Testis (tissue), 5 donors: ENCODE measurements at places on chromosomes 3 and 15. TPM values are rescaled to one million over a fixed set of nuclear protein-coding genes. Genes with fewer than 3 reads are reported as not detected.

Gene SMCO1
- 0.24 TPM for total RNA-seq

- DNase-seq = no peak
These were observed 24.9 kb downstream of the CX3CR1 start for GRCh38 chr3:39254806-39255449.

Gene OR5AC2
- not detected for total RNA-seq

Gene SAMD7
- not detected for total RNA-seq

- no peak for DNase-seq
These were observed 16.0 kb upstream of the MYO1E start for GRCh38 chr15:59388670-59389069.

Gene PPIB
- 302 TPM for total RNA-seq

Gene KIF9
- 37.2 TPM for total RNA-seq

Gene ALDH1A2
- 71.2 TPM for total RNA-seq

Gene TMEM207
- total RNA-seq = 1.6 TPM

Gene TLR9
- total RNA-seq = 0.25 TPM

- DNase-seq = no peak
These were observed 2.7 kb upstream of the C2CD4A start for GRCh38 chr15:62063825-62064635.

DNA sequence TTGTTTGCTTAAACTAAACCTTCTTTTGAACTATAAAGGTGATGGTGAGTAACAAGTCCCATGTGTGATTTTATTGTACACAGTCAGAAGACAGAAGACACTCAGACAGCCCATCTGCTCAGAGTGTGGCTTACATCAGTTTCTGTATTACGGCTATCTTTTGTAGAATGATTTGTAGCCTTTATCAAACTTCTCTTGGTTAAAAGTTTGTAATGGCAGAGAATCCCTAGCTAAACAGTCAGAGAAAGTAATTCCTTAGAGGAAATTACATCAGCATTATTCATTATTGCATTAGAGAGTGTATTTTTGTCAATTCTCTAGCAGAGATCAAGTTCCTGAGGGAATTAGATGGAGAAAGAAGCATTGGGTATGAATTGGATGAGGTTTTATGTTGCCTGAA lies 500.8 kb downstream of the CNTN4 start:
- DNase-seq = no peak

DNA sequence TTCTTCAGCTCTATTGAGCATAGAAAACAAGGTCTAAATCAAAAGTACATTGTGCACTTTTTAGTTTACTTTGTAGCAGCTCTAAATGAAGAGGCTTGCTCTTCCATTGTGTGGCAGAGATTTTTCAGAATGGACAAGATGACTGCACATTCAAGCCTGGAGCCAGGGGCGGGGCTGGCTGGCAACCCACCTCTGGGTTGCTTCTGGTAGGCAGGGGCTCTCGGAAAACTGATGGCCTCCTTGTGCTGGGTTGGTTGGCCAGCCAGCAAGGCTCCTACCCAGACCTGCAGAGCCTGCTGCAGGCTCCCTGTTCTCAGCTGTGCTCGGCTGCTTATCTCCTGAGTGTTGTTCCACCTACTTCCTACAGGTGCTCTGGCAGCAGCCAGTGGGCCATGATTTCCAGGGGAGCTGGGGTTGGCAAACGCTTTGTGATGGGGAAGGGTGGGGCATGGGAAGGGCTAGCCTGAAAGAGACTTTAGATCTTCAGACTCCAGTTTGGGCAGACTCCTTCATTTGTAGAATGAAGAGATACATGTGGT lies 8.8 kb downstream of the BSN start:
- peak; percentile 28 for DNase-seq

DNA sequence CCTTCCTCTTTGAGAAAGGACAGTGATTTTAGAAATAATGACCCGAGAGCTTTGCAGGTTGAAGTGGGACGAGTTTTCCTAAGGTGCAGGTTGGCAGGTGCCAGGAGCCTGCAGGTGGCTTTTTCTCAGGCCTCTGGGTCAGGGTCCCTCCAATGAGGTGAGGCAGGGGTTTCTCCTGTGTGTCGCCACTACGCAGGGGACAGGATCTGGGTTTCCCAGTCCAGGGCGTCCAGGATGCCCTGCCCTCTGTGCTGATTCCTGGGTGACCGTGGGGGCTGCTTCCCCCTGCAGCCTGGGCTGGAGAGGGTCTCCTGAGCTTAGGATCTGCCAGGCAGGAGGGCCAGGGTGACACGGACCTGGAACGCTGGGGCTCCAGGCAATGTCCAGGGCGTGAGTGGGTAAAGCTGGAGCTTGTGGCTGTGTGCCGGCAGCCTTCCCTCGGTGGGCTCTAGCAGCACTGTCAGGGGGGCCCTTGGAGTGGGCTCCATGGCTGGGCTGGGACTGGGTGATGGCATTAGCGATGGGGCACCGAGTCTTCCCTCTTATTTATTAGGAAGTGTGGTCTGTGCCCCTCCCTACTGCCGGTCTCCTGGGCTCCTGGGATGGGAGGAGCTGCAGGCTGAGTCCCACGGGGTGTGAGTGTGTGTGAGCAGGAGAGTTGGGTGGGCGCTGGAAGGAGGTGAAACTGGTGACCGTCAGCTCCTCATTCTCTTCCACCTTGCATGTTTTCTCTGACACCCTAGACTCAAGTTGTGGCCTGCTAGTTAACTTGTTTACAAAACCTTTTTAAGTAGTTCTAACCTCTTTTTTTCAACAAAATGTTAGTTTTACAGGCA lies 1.8 kb downstream of the APBA2 start:
- no peak for DNase-seq

DNA sequence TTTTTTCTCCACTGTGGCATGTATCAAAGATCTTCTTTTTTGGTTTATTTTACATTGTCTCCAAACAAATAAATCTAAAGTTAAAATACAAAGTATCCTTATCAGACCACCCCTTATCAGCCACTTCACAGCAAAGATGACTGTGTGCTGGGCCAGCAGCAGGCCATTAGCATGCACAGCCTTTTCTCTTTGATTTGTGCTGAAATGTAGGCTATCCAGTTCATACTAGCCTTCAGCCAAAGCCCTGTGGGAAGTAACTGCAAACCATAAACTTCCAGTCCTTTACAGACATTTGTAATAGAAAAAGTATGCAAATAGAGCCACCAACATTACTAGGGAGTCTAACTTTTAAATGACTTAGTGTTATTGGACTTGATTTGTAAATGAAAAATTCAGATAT lies 816.3 kb downstream of the FHIT start:
- DNase-seq = peak; percentile 49

Gene TP63
- total RNA-seq = 10.5 TPM

DNA sequence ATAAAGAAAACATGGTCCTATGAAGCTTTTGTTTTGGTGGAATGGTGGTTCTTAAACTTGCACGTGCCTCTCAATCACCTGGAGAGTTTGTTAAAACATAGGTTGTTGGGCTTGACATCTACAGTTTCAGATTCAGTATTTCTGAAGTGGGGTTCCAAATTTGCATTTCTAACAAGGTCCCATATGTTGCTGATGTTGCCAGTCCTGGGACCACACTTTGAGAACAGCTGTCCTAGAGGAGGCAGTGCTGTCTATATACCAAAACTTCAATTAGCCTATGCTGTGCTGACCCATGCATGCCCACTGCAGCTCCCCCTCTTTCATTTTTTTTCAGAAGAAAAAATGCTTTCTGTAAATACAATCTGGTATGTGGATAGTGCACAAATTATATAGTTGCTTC lies 31.3 kb downstream of the ALCAM start:
- no peak for DNase-seq

DNA sequence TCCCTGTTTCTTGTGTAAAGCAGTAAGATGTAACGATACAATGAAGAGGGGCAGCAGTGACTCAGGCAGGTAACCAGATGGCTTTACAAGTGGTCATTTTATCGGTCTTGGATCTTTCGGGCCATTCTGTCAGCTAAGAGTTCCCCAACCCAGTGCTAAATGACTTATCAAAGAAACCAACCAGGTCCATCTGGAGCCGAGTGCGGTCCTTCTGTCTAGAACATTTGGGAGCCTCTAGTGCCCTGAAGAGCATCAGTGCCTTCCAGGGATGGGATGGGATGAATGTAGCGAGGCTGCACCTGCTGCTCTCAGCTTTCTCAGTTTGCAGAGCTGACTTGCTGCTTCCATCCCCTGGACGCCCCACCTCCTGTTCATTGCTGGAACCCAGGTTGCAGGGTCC lies 131.7 kb upstream of the AGBL1 start:
- no peak for DNase-seq

Gene OSTN
- not detected for total RNA-seq

GRCh38 chr3:138434875-138435772 lies 708 bp downstream of the ESYT3 start:
- no peak for DNase-seq

GRCh38 chr15:85785887-85786780 lies 8.6 kb downstream of the KLHL25 start:
- peak; percentile 76 for DNase-seq

GRCh38 chr3:120506828-120507774 lies 56.3 kb upstream of the FSTL1 start:
- peak; percentile 43 for DNase-seq

GRCh38 chr3:194150252-194150934 lies 14.4 kb downstream of the HES1 start:
- DNase-seq = no peak

Gene ZNF80
- total RNA-seq = 0.74 TPM

Gene KNG1
- 0.31 TPM for total RNA-seq

Gene SCAP
- total RNA-seq = 276 TPM

DNA sequence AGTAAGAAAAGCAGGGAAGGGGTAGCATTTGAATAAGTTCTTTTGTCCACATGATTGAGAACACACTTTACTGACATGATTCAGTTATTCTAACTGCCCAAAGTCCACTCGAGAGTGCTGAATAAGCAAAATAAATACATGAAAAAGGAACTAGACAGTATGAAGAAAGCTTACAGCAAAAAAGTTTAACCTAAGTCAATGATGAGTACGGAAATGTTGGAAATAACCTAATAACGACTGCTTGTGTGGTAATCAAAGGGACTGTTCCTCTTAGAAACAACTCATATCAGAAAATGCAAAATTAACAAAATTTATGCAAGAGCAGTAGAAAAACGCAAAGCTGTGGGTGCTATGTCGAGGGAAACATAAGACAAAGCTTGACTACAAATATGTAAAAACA lies 36.6 kb downstream of the DMXL2 start:
- no peak for DNase-seq

DNA sequence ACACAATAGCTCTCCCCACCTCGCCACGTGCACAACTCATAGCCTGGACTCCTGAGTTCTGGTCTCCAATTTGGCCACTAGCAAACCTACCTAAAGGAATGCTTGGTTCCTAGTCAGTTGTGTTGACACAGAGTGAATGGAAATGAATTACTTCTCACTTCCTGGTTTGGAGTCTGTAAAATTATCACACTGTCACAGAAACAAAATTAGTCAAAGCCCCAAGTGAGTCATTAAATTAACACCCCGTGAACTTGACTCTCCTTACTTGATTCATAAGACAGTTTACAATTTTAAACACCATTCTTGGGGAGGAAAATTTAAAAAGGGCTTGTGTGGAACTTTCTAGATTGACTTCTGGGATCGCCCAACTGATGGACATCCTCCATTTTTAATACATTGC lies 276.2 kb upstream of the CTNNB1 start:
- no peak for DNase-seq

Gene MB21D2
- 29.2 TPM for total RNA-seq

- no peak for DNase-seq
These were observed 9.0 kb downstream of the TMEM43 start for GRCh38 chr3:14133876-14134275.

- no peak for DNase-seq
These were observed 78.6 kb downstream of the ADAMTS7 start for GRCh38 chr15:78732634-78733033.

- no peak for DNase-seq
These were observed 247.3 kb upstream of the CHRM5 start for GRCh38 chr15:33720952-33721351.

DNA sequence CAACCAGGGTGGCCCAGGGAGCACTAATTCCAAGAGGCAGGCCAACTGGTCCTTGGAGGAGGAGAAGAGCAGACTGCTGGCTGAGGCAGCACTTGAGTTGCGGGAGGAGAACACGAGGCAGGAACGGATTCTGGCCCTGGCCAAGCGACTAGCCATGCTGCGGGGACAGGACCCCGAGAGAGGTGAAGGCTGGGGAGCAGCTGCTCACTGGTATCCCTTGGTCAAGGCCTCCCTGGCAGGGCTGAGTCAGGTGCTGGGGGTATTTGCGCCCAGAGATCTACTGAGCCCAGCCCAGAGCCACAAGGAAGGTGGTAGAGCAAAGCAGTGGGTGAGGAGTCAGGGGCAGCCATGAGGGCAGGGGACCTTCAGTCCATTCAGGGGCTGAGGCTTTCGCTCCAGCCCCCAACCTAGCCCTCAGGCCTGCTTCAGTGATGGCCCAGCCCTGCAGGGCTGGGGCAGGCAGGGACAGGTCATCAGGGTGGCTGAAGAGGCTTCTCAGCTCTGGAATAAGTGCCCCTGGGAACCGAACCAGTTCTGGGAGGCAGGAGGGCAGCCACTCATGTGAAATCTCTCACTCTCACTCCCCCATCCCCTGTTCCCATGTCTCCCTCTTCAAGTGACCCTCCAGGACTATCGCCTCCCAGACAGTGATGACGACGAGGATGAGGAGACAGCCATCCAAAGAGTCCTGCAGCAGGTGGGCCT lies 5.6 kb upstream of the DNAJC17 start:
- DNase-seq = no peak

DNA sequence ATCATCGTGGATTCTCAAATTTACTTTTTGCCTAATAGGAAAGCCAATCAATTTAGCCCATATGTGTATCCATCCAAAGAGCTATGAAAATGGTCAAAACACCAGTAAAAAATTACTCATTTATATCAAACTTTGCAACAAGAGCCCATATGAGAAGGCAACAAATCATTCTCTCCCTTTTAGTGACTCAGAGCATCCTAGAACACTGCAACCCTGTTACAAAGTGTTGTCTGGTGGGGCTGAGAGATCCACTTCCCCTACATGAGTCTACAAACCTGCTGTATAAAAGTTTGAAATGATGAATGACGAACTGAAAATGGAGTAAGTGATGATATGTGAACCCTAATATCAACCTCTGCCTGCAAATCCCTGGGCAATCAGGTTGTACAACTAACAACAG lies 23.3 kb downstream of the PDZRN3 start:
- no peak for DNase-seq

DNA sequence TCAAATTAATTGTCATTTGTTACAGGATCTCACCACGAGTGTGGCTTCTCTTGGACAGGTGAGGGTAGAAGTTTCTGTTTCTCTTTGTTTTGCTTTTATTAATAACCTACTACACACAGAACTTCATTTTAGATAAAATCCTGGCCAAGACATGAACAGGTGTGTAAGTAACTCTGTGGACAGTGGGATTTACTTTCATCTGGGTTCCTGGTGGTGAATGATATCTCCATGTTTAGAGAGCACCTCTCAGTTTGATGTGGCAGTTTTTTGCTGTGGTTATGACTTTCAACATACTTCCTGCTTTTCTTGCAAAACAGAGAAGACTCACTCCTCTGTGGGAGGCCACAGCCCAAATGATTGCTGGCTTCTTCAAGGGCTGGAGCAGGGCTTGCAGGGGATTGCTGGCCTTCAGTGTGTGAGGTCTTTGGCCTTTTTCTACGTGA lies 71.1 kb upstream of the XCR1 start:
- DNase-seq = peak; percentile 44

DNA sequence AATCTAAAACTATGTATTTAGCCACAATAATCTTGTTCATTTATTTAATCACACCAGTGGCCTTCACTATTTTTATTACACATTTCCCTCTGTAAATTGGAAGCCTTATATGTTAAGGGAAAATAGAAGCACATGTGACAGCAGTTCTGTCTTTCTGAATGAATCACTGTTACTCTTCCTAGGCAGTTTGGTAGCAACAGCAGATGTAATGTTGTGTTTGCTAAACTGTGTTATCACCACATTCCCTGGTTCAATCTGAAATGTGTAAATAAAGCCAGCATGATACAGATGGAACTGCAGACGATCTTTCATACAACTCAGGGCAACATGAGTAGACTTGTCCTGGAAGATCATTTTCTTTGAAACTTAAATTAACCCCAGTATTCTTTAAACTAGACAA lies 220.1 kb downstream of the MCTP2 start:
- DNase-seq = no peak

Gene STARD9
- total RNA-seq = 137 TPM
